ENCODE measurements at places on chromosomes 2 and 18. TPM values are rescaled to one million over a fixed set of nuclear protein-coding genes. Genes with fewer than 3 reads are reported as not detected.

GRCh38 chr2:37398990-37399389, 54.6 kb downstream of the QPCT start:
- DNase-seq: no peak

- no peak for DNase-seq
Observed at GRCh38 chr2:201151127-201151981, 31.6 kb upstream of the CASP10 start.

DNA sequence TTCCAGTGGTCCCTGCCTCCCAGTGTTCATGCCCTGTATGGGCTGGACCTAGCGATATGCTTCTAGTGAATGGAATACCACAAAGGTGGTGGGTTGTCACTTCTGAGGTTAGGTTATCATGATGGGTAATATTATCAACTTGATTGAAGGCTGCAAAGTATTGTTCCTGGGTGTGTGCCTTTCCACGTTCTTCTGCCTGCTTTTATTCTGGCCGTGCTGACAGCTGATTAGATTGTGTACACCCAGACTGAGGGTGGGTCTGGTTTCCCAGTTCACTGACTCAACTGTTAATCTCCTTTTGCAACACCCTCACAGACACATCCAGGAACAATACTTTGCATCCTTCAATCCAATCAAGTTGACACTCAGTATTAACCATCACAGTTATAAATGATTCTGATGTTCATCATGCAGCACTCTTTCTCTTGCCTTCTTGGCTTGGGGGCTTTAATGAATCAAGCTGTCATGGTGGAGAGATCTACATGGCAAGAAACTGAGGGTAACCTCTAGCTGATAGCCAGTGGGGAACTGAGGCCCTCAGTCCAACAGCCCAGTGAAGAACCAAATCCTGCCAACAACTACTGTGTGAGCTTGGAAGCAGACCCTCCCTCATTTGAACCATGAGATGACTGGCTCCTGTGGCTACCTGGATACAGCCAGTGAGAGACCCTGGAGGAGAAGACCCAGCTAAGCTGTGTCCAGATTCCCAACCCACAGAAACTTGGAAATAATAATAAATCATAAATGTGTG, 63.0 kb upstream of the CELF4 start:
- no peak for DNase-seq

DNA sequence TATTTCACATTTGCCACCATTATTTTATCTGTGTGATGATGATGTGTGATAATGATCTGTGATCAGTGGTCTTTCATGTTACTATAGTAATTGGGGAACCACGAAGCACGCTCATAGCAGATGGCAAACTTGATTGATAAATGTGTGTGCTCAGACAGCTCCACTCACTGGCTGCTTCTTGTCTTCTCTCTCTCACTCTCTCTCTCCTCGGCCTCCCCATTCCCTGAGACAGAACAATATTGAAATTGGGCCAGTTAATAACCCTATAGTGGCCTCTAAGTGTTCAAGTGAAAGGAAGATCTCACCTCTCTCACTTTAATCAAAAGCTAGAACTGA, 60.7 kb upstream of the RAPGEF4 start:
- no peak for DNase-seq

- DNase-seq: no peak
Observed at GRCh38 chr2:179165356-179166000, 99.2 kb downstream of the SESTD1 start.

- DNase-seq: no peak
Observed at GRCh38 chr18:57333940-57334339, 18.4 kb upstream of the ST8SIA3 start.

DNA sequence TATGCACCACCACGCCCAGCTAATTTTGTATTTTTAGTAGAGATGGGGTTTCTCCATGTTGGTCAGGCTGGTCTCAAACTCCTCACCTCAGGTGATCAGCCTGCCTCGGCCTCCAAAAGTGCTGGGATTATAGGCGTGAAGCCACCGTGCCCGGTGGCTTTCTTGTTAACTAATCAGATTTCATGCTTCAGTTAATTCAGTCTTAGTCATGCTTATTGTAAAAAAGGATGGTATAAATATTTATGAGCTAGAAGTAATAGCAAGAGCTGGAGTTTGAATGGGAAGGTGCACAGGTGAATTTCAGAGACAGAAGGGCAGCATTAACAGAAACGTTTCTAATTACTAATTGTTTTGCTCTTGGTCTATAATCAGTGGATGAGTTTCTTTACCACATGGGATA, 10.3 kb downstream of the GEMIN6 start:
- DNase-seq: no peak

- no peak for DNase-seq
Observed at GRCh38 chr2:71510196-71510807, 56.9 kb downstream of the DYSF start.

DNA sequence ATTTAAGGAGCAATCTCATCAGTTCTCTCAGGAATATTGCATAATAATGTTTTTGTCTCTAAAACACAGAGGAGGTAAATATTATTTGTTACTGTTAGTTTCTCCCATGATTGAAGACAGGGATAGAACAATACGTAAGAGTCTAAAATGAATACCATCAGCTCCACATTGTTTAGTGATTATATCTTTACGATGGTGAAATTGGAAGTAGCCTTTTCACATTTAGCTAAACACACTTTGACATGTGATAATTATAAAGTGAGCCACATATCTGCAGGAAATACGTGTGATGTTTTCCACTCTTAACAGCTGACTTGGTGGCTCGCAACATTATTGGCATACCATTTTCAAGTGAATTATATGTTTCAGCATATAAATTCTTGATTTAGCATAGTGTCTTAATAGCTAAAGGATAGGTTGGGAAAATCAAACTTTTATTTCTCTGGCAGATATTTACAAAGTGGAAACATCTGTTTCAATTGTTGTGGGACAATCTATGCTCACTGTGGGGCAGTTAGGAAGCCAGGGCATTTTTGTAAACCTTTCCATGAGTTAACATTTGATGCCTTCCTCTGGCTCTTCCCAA, 208.1 kb upstream of the RASGRP3 start:
- DNase-seq: no peak

GRCh38 chr18:76491776-76492668, 3.0 kb downstream of the ZNF516 start:
- no peak for DNase-seq

- DNase-seq: no peak
Observed at GRCh38 chr2:238495422-238495821, 68.7 kb downstream of the ASB1 start.

- no peak for DNase-seq
Observed at GRCh38 chr2:75637568-75637967, 9.0 kb upstream of the MRPL19 start.

GRCh38 chr18:23053776-23054457, 81.4 kb upstream of the CABLES1 start:
- no peak for DNase-seq

DNA sequence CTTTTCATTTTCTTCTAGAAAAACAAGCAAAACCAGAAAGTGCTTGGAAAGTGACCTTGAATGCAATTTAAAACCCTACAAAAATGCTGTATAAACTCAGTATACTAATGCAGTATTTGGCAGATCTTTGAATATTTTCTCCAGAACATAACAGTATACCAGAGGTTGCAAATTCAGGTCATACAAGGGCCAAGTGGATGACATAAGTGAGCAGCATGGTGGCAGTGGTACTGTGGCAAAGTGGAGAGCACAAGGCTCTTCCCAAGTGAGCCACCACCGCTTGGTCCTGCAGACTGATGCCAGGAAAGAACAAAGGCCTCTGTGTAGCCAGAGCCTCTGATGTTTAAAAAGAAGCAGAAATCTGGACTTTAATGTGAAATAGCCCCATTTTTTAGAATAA, 33.1 kb downstream of the METTL4 start:
- DNase-seq: no peak

- no peak for DNase-seq
Observed at GRCh38 chr2:209005371-209005770, 418.5 kb upstream of the MAP2 start.

GRCh38 chr18:63216516-63217311, 102.9 kb downstream of the BCL2 start:
- no peak for DNase-seq

- DNase-seq: no peak
Observed at GRCh38 chr2:109126501-109126860, 2.5 kb upstream of the SH3RF3 start.

GRCh38 chr2:34549710-34550345, 950.7 kb upstream of the FAM98A start:
- no peak for DNase-seq

The MOGAT1 gene
- total RNA-seq: 0.24 TPM

The LBH gene
- 208 TPM for total RNA-seq

The TMEM37 gene
- 1.5 TPM for total RNA-seq

The EN1 gene
- total RNA-seq: 0.13 TPM

The IL37 gene
- not detected for total RNA-seq

The COA5 gene
- 28.3 TPM for total RNA-seq

The RAB6C gene
- not detected for total RNA-seq

The PGAP1 gene
- 7.7 TPM for total RNA-seq

The PLGLB1 gene
- 3.2 TPM for total RNA-seq
